ENCODE measurements at places on chromosomes 1 and 21.

GRCh38 chr1:194062962-194063361 is 876.5 kb upstream of the B3GALT2 start:
- DNase-seq: no peak

DNA sequence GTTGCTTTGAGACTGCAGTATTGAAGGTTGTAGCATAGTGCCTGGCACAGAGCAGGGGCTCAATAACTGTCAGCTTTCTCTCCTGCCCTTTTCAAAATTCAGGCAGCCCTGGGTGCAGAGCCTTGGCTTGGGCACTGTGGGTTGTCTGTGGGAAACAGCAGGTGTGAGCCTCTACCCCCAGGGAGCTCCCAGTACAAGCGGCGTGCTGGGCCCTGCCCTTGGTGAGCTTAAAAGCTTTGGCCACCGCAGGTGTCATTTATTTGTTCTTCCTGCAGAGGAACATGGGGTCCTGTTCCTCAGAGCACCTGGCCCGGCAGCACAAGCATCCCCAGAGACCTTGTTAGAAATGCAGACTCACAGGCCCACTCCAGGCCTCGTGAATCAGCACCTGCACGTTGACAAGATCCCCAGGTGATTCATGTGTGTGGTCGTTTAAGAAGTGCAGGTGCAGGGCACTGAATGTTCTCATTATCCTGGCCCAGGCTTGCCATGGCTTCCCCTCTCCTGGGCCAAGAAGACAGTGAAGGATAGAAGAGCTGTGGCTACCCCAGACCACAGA is 29.9 kb upstream of the IGSF21 start:
- DNase-seq: no peak

DNA sequence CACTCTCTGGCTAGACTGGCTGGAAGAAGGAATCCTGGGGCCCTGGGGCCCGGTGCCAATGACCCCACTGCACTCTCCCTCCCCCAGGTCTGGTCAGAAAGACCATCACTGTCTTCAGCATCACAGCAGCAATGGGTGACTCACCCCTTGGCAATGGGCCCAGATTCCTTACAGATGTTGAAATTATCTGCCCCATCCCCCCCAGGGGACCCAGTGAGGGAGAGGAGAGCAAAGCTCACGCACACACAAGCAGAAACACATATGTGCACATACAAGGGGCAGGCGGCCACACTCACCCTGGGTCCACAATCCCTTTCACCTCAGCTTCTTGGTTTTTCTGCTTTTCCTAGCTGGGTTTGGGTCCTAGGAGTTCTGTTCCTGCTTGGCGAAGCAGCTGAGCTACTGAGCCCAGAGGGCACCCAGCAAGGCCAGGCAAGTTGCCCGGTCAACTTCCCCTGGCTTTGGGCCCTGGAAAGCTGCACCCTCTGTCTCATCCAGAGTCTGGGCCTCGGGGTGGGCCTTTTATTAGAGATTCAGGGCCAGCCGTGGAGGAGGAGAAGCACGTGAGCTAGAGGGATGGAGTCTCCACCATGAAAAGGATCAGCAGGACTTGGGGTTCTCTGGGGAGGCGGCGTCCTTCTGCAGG is 2.6 kb downstream of the COL16A1 start:
- DNase-seq: peak; percentile 93

DNA sequence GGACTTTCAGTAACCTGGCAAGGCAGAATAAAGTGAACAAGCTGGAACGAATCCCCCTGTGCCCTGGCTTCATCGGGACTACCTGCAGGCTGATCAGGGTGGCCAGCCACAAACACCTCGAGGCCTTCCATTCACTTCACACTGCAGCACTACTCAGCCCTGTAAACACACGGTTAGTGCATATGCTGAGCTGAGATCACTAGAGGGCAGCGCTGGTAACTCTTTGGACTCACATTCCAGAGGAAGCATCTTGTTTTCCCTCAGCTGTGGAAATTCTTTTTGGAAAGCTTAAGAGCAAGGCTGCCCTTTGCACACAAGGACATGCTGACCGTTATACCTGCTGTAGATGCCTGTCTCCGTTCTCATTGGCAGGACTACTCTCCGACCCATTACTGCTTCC is 32.1 kb downstream of the PCSK9 start:
- DNase-seq: peak; percentile 32

- DNase-seq: no peak
These were observed 81.3 kb downstream of the TIAM1 start for GRCh38 chr21:31262728-31263127.

- DNase-seq: peak; percentile 65
These were observed 32.0 kb upstream of the SLC30A1 start for GRCh38 chr1:211610779-211611556.

- no peak for DNase-seq
These were observed 115.3 kb downstream of the ADSS2 start for GRCh38 chr1:244336232-244336899.

DNA sequence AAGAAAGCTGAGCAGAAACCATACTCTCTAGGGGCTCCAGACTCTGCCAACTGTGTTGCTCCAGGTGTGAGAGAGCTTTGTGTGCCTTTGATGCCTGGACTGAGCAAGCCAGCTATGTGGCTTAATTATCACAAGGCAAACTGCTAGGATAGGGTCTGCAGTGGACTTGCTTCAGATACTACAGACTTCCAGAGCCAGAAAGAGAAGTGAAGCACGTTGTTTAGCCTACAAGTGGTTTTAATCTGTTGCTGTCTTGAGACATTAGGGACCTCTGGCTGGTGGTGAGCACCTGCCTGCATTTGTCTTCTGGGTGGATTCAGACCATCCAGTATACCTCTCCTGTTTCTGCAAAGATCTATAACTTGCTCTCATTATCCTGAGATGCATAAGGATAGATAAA is 353.4 kb upstream of the PLXNA2 start:
- no peak for DNase-seq

DNA sequence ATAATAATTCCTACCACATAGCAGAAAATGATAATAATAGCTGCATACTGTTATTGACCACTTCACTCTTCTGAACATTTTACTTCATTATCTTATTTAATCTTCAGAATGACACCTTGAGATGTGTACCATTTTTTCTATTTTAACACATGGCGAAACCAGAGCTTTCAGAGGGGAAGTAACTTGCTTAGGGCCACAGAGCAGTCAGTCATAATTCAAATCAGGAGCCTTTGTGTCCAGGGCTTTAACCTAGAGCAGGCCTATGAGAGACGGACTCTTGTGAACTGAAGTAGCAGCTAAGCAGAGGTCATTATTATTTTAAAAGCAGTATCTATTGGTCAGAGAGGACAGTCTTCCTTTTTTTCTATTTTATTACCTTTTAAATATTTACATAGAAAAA is 114.0 kb downstream of the ROR1 start:
- DNase-seq: no peak

DNA sequence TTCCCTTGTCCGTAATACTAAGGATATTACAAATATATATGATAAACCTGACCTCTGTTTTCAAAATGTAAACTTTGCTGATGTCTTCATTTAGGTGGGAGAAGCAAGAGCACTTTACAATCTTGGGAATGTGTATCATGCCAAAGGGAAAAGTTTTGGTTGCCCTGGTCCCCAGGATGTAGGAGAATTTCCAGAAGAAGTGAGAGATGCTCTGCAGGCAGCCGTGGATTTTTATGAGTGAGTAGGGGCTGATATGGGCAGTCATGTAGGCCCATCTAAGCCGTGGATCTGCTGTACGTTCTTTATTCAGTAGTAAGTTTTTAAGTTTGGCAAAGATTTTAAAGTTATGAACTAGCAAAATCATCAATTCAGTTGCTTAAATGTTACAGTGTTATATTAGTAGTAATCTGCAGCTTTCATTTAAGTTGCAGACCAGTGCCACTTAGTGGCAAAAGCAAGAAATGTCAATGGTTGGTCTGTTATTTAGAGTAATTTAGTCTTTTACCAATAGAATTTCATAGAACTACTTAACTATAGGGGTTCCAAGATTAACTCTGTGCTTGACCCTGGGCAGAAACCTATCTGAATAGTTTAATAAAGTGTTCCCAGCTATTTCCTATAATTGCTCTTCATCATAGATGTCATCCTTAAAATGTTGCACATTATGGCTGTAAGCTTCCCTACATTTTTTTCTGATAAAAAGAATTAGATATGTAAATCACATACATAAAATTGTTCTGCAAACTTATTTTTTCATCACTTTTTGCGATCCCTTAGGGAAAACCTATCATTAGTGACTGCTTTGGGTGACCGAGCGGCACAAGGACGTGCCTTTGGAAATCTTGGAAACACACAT is 21.3 kb downstream of the GPSM2 start:
- peak; percentile 50 for DNase-seq

- DNase-seq: no peak
These were observed 82.9 kb downstream of the SSBP3 start for GRCh38 chr1:54323324-54323739.

DNA sequence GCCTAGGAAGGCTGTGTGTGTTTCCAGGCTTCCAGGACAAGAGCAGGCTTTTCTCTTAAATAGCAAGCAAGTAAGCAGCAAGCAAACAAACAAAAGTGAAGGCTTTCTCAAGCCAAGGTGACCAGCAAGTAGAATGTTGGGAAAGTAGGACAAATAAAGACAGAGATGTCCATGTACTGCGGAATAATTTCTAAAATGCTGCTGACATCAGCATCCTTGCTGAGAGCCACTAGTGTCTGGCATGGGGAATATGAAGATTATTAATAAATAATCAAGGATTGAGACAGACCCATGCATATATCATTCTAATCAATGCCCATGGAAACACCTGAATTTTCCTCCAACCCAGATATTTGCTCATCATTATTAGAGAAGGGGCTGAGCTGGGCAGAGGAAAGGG is 6.4 kb upstream of the DYRK3 start:
- DNase-seq: no peak

GRCh38 chr21:16137106-16137505 is 407.3 kb downstream of the USP25 start:
- peak; percentile 49 for DNase-seq

DNA sequence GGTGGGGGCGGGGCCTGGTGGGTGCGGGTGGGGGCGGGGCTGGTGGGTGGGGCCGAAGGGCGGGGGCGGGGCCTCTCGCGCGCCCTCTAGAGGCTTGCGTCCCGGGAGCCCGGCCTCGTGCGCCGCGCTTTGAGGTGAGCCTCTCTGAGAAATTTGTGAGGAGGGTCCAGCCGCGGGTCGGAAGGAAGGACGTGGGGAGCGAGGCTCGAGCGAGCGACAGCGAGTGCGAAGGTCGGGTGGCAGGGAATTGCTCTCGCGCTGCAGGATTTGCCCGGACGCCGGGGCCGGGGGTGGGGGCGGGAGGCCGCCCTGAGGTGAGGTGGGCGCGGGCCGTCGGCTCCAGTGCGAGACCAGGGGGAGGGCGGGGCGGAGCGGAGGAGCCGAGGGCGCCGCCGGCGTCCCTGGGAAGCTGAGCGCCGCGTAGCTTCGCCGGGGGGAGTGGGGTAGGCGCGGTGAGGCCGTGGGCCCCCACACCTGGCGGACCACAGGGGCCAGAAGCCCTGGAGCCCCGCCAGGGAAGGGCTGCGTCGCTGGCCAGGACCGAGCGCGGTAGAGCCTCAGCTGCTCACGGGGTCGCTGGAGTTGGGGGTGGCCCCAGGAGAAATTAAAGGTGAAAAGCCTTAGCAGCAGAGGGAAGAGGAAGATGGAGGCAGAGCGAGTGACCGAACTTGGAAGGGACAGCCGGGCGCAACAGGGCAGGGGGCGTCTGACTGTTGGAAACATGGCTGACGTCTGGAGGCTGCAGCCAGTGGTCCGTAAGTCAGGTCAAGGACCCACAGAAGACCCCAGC is 754 bp upstream of the LSS start:
- no peak for DNase-seq

DNA sequence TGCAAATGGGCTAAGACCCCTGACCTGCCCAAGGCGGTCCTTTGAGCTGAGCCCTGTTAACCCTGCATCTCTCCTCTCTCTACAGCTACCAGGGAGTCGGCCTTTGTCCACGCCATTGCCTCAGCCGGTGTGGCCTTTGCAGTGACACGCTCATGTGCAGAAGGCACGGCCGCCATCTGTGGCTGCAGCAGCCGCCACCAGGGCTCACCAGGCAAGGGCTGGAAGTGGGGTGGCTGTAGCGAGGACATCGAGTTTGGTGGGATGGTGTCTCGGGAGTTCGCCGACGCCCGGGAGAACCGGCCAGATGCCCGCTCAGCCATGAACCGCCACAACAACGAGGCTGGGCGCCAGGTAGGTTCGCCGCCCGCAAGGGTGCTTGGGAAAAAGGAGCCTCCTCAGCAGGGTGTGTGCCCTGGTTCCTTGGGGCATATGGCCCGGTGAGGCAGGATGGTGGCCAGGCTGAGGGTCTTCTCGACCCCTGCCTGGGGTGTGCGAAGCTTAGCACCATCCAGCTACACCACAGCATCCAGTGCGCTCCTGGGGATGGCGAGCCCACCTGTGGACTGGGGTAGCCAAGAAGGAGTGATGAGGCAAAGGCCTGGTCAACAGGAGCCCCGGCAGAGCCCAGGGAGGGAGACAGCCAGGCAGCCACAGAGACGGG is 31.8 kb upstream of the ARF1 start:
- DNase-seq: no peak

DNA sequence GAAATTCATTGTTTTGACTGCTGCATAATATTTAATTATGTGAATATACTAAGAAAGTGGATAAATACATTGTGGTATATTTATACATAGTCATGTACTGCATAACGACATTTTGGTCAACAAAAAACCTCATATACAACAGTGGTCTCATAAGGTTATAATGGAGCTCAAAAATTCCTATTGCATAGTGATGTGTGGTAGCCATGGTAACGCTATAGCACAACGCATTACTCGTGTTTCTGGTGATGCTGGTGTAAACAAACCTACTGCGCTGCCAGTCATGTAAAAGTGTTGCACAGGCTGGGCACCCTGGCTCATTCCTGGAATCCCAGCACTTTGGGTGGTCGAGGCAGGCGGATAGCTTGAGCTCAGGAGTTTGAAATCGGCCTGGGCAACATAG is 52.6 kb upstream of the NHLH2 start:
- DNase-seq: no peak

DNA sequence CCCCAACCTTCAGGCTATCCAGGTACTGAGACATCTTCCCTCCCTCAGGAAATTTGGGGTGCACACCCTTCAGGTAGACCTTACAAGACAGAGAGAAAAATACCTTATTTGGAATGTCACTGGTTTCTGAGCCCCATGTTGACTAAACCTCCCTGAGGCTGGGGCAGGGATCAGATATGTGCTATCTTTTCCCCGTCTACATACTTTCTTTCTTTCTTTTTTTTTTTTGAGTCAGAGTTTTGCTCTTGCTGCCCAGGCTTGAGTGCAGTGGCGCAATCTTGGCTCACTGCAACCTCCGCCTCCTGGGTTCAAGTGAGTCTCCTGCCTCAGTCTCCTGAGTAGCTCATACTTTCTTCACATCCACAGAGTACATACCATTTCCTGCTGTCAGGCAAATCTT is 1.6 kb downstream of the CYB5R1 start:
- DNase-seq: no peak

DNA sequence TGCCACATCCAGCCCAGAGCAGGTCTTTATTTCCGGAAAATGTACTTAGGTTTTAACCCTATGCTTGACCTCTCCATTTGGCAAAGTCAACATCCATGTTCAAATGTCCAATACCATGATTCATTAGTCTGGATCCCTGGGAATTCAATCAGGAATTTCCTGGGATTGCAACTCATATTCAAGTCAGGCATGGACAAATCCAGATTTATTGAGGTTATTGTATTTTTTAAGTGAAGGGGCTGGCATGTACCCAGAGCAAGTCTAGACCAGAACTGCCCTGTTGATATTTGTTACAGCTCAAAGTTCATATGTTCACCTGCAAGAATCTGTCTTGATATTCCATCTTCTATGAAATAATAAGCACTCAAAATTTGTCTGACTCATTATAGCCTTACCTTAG is 521.1 kb downstream of the ADGRL2 start:
- peak; percentile 8 for DNase-seq
